Left colon (tissue), 2 donors: ENCODE measurements at places on chromosomes 6 and 20.

- peak; percentile 66 for DNase-seq
These were observed 474 bp downstream of the CEBPB start for GRCh38 chr20:50191065-50191543.

DNA sequence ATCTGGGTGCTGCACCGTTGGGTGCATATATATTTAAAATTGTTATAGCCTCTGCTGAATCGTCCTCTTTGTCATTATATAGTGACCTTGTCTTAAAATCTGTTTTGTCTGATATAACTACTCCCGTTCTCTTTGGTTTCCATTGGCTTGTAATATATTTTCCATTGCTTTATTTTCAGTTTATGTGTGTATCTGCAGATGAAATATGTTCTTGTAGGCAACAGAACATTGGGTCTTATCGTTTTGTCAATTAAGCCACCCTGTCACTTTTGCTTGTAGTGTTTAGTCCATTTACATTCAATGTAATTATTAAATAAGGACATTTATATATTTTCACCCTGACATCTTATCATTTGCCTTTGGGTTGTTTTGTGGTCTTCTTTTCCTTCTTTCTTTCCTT, 933.9 kb downstream of the EPHA7 start:
- no peak for DNase-seq

GRCh38 chr6:24931718-24932691, 3.8 kb downstream of the RIPOR2 start:
- DNase-seq = no peak

- DNase-seq = no peak
These were observed 186.6 kb downstream of the MTHFD1L start for GRCh38 chr6:151052021-151052646.

- no peak for DNase-seq
These were observed 12.1 kb upstream of the FAM8A1 start for GRCh38 chr6:17588011-17588410.

GRCh38 chr20:55641497-55641896, 363.8 kb downstream of the CBLN4 start:
- no peak for DNase-seq

DNA sequence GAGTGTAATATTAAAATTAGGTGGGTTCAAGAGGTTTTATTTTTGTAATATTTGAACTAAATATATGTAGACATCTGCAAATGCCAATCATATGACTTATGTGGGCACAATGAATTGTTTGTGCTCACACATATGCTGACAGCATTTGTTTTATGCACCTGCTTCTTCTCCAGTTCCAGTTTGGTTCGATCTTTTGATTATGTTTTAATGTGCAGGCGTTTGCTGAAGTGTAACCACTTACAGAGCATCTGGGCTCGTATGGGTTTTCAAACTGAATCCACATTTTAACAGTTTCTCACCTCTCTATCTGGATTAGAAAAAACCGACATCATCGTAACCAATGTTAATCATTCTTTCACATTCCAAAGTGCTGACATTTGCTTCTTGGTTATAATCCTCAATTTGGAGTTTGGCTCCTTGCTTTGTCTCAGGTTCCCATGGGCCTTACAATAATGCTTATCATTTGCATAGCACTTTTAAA, 129.1 kb upstream of the SPACA1 start:
- no peak for DNase-seq

- no peak for DNase-seq
These were observed 110.6 kb downstream of the PREX1 start for GRCh38 chr20:48717095-48717672.

DNA sequence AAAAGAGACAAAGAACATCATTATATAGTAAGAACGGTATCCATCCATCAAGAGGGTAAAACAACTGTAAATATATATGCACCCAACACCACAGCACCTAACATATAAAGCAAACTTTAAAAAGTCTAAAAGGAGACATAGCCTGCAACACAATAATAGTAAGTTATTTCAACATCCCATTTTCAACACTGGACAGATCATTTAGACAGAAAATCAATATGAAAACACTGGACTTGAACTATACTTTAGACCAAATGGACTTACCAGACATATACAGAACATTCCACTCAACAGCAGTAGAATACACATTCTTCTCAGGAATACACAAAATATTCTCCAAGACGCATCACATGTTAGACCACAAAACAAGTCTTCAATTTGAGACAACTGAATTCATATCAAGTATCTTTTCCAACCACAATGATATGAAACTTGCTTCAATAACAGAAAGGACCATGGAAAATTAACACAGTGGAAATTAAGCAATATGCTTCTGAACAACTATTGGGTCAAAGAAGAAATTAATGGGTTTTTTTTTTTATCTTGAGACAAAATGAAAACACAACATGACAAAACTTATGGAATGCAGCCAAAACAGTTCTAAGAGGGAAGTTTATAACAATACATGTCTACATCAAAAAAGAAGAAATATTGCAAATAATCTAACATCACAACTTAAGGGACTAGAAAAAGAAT, 23.9 kb upstream of the ASF1A start:
- no peak for DNase-seq

DNA sequence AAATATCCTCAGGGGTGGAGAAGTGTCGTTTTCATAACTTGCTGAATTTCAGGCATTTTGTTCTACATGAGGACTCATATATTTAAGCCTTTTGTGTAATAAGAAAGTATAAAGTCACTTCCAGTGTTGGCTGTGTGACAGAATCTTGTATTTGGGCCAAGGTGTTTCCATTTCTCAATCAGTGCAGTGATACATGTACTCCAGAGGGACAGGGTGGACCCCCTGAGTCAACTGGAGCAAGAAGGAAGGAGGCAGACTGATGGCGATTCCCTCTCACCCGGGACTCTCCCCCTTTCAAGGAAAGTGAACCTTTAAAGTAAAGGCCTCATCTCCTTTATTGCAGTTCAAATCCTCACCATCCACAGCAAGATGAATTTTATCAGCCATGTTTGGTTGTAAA, 20.3 kb upstream of the MAPK13 start:
- DNase-seq = no peak

DNA sequence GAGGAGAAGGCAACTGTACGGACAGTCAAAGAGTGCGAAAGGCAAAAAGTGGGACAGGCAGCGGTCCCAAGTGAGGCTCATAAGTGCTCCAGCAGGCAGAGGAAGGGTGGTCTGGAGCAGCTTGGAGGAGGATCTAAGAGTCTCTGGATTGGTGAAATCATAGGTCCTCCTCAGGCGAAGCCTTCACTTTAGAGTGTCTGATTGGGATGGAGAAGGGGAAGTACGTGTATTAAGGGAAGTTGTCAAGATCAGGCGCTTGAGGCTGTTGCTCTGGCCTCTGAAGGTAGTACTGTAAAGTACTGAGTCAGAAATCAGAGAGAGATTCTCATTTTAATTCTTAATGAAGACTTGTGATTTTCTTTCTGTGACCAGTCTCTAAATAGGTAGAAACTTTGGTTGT, 185.6 kb downstream of the KIF16B start:
- DNase-seq = no peak

- peak; percentile 50 for DNase-seq
These were observed 646 bp upstream of the CPNE5 start for GRCh38 chr6:36839749-36840431.

DNA sequence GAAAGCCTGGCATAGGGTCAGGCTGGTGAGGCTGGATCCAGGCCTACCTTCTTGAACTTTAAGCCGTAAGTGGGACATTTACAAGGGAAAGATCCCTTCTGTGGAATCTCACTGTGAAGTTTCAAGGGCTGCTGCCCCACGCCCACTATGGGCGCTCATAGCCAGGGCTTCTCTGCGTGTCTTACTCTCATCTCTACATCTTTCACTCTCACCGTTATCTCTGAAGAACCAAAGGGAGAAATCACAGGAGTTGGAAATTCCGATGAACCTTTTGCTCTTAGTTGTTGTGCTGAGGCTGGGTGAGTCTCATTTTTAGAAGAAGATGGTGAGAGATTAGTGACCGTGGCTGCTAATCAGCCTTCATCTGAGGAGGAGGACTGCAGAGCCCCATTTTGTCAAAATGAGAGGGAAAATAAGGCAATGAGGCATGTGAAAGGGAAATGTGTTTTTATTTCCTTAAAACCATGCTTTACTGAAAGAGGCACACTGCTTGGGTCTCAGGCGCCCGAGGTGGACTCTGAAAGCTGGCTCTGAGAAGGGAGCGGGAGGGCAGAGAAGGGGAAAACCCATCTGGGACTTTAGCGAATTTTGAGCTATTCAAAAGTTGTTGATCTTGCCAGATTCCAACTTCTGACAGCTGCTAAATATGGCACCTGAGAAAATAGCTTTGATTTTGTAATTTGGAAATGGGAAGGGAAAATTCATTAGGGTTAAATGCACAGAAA, 301.5 kb downstream of the CLIC5 start:
- DNase-seq = no peak

DNA sequence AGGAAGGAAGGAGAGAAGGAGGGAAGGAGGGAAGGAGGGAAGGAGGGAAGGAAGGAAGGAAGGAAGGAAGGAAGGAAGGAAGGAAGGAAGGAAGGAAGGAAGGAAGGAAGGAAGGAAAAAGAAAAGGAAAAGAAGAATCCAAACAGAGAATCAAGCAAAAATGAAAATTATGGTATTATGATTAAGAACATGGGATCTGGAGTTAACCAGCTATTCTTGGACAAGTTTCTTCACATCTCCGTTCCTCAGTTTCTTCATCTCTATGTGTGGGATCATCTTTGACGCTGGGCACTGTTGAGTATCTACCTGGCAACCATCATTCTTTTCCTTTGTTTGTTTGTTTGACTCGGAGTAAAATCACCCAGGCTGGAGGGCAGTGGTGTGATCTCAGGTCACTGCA, 71.6 kb downstream of the ZNF217 start:
- no peak for DNase-seq

- no peak for DNase-seq
These were observed 11.6 kb upstream of the VNN1 start for GRCh38 chr6:132725471-132725870.

- DNase-seq = no peak
These were observed 698.5 kb downstream of the FRK start for GRCh38 chr6:115362234-115362633.

DNA sequence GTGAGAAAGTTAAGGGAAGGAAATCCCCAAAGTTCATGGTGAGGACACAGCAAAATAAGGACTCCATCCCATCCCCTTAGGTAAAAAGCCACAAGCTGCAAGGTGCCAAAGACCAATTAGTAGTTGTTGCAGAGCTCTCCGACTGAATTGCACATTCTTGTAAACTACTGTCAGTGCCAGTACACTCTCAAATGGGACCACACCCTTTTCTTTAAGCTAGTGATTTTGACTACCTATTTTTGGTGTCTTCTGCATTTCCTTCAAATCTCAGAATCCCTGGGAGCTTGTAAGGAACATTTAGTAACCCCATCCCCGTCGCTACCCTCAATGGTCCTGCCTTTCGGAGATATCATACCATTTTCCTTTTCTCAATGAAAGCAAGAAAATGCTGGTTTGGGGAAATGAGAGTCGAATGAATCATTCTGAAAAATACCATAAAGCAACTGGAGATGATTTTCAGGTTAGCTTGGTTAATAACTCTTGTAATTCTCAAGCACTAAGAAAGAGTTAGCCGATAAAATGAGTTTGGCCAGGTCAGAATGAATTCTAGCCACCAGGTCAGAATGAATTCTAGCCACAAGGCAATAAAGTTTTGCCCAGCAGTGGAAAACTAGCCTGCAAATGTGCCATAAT, 5.2 kb upstream of the HMGN3 start:
- no peak for DNase-seq

- DNase-seq = peak; percentile 55
These were observed 9.3 kb upstream of the NQO2 start for GRCh38 chr6:2990248-2990931.

GRCh38 chr6:14639983-14640599, 522.5 kb downstream of the CD83 start:
- DNase-seq = no peak

DNA sequence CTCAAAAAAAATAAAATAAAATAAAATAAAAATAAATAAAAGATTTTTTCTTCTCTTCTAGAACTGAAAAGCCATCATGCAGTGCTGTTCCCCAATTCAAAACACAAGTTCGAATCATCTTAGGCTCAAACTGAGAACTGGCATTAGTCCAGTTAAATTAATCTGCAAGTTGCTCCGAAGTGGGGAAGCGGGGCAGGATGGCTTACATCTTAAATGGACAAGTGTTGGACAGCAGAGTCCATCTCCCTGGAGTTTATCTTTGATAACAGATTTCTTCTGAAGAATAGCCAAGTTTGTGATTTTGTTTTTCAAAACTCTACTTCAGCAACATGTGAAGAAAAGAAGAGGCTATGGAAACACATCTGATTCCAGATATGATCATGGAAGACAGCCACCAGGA, 111.3 kb upstream of the ASF1A start:
- DNase-seq = no peak

- no peak for DNase-seq
These were observed 1.3 kb downstream of the CYP24A1 start for GRCh38 chr20:54172532-54172855.

GRCh38 chr6:22146931-22147701, 149.7 kb downstream of the PRL start:
- no peak for DNase-seq

- DNase-seq = no peak
These were observed 114.5 kb downstream of the TOX2 start for GRCh38 chr20:44028868-44029847.

DNA sequence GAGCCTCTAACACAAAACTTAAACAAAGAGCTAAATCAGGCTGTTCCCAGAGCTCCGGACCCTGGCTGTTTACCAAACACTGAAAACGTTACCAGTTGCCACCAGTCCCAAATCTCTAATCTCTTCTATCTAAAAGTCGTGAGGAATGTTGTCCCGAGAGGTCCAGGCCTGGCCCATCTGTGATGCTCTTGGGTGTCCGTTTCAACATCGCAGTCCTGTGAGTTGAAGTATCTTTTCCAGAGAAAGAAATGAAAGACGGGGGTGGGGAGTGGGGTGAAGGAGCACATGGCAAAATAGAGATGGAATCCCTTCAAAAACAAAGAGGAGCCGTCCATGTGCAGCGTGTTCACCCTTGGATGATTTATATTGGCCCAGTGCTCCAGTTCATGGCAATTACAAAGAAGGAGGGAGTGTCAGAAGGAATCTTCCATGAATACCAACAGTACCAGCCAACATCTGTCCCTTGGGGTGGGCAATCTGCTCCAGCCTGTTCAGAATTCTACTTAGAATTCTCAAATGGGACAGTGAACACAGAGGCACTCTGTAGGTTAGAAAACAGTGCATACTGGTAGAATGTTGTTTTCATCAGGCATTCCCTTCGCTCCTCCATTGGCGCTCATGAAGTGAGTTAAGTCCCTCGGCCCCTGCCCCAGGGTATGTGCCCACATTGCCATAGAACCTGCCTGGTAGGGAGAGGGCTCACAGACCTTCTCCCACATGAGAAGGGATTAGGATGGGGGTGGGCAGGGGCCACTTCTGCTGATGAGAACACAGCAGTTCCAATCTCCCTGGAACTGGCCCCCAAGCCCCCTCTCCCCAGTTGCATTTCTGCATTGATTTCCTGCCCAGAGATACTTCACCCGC, 112.1 kb downstream of the LY86 start:
- no peak for DNase-seq

GRCh38 chr6:146578054-146578453, 20.7 kb upstream of the ADGB start:
- DNase-seq = no peak

DNA sequence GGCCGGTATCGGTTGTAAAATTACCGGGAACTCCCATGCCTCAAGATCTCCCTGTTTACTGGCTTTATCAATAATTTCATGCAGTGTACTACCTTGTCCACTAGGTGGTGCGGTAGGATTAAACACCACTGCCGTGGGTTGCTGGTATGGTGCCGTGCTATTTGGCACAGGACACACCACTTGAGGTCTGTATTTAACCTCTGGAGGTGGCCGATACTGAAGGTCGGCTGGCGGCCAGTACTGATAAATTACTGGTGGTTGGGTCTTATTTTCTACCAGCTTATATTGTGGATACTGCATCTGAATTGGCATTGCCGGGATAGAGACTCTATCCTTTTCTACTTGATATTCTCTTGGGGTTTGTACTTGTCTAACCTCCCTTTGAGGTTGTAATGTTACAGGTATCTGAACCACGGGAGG, 14.3 kb upstream of the PTCRA start:
- peak; percentile 64 for DNase-seq
